Midbrain (tissue), 1 donor: ENCODE measurements at places on chromosomes 12 and 14.

GRCh38 chr12:1800401-1801302 is 19.7 kb upstream of the LRTM2 start:
- DNase-seq = peak; percentile 53

DNA sequence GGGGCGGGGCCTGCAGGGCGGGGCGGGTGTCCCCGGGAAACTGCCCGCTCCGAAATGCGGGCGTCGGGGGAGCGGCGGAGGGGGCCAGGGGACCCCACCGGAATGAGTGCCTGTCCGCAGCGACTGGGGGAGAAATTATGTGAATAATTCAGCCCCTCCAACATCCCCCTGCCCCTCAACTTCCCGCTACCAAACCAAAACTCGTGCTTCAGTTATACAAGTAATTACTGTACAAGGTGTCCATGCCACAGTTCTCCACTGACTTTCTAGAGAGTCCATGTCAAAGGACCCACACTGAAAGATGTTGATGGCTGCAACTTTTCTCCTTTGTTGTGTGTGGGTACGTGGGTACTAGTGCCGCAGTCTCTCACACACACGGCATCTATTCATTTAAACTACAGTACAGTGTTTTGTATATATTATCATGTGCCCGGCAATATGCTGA is 414 bp upstream of the CDK17 start:
- DNase-seq = peak; percentile 78

- DNase-seq = peak; percentile 7
Measured at GRCh38 chr14:59320361-59320760, 131.9 kb downstream of the DAAM1 start.

- no peak for DNase-seq
Measured at GRCh38 chr12:77603946-77604345, 226.7 kb upstream of the NAV3 start.

GRCh38 chr14:30191639-30192279 is 264.1 kb upstream of the PRKD1 start:
- no peak for DNase-seq

GRCh38 chr14:61866932-61867920 is 105.0 kb downstream of the SNAPC1 start:
- no peak for DNase-seq

DNA sequence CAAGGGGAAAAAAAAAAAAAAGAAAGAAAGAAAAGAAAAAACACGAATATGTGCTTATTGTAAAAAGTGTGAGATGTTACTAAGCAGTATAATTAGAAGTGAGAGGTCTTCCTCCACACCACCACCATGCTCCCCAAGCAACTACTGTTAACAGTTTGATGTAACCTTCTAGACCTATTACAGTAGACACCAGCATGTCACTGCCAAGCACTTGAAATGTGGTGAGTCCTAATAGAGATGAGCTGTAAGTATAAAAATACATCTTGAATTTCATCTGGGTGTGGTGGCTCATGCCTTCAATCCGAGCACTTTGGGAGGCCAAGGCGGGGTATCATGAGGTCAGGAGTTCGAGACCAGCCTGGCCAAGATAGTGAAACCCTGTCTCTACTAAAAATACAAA is 8.1 kb upstream of the SNRNP35 start:
- DNase-seq = no peak

GRCh38 chr12:51389302-51389999 is 1.8 kb downstream of the GALNT6 start:
- DNase-seq = no peak

- DNase-seq = no peak
Measured at GRCh38 chr12:40342010-40342409, 117.2 kb downstream of the LRRK2 start.

DNA sequence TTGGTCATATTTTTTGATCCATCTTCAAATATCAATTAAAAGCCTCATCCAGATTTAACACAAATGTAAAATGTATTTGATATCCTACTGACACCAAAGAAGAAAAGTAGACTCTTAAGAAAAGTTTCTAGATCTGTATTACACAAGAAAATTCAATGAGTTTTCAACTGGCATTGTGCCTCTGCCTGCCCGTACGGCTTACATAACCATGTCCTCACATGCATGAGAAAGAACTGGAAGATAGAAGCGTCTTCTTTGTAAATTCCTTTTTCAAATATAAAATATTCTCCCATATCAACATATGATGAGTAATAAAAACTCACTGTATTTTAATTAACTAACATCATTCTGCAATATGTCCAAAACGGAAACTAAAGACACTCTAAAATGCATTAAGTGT is 7.2 kb downstream of the ANKS1B start:
- DNase-seq = no peak

- no peak for DNase-seq
Measured at GRCh38 chr12:52149182-52149641, 42.6 kb downstream of the KRT80 start.

GRCh38 chr12:98725476-98726247 is 80.6 kb downstream of the APAF1 start:
- peak; percentile 82 for DNase-seq

DNA sequence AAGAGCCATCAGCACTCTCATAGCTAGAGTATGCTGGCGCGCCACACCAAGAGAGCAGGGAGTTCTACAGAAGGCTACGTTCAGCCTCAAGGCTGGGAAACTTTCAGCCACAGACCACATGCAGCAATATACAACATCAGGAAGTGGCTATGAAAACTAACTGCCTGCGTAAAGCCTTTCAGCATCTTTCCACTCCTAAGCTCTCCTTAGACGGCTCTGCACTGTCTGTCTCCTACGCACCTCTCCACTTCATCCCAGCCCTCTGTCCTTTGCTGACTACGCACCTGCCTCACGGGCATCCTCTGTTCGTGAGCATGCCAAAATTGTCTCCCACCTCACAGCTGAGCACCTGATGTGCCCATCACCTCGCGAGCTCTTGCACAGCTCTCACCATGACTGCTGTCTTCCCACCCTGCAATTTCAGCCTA is 9.7 kb downstream of the MPHOSPH9 start:
- DNase-seq = no peak

GRCh38 chr12:114476159-114476558 is 70.2 kb upstream of the TBX5 start:
- DNase-seq = peak; percentile 9

- no peak for DNase-seq
Measured at GRCh38 chr12:55296469-55296868, at the start of gene OR6C6. Gene OR6C6, minus strand, starts transcription at chr12:55296569. Its CDS starts 1,337 bp downstream, at chr12:55295232.
